ENCODE measurements at places on chromosomes 12 and 14.

- peak; percentile 81 for DNase-seq
These were observed 119.3 kb upstream of the OVCH1 start for GRCh38 chr12:29616664-29617406.

GRCh38 chr14:77041881-77042545 is 13.5 kb upstream of the IRF2BPL start:
- DNase-seq = no peak

DNA sequence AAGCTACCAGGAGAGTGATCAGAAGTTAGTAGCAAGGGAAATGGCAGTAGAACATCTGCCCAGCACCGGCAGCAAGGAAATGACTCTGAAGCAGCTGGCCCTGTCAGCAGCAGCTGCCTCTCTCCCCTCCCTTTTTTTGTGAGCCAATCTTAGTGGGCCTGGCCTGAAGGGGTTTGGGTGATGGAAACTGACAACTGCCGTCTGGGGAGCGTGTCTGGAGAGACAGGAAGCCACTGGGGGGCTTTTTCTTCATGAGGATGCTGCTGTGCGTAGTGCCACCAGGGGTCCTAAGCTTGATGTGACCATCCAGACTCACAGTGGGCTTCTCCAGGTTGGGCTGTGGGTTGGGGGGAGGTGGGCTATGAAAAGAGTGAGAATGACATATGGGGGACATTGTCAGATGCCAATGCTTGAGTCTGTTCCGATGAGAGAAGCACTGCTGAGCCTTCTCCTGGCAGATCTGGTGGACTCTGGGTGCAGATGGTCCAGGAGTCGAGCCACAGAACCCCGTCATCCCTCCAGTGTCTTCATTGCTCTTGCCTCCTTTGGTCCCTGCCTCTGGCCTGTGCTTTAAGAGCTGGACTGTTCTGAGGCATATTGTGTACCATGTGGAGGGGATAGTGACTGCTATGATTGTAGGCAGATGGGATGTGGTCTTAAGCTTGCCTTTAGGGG is 87.6 kb upstream of the HIF1A start:
- no peak for DNase-seq

GRCh38 chr14:35193161-35193560 is 70.8 kb downstream of the PRORP start:
- DNase-seq = no peak

DNA sequence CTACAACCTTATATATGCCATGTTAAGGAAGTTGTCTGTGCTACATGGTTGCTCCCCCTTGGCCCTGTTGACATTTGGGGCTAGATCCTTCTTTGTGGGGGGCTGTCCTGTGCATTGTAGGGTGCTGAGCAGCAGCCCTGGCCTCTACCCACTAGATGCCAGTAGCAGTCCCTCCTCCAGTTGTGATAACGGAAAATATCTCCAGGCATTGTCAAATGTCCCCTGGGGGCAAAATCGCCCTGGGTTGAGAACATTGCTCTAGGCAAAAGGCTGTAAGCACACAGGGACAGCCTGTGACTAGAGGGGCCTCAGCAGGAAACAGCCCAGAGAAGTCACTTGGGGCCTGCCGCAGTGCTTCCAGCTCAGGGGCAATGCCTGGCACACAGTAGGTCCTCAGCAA is 1100.3 kb downstream of the BCL11B start:
- DNase-seq = no peak

GRCh38 chr14:64202716-64203115 is 91.5 kb downstream of the ESR2 start:
- no peak for DNase-seq

GRCh38 chr14:37150414-37150813 is 22.0 kb downstream of the SLC25A21 start:
- no peak for DNase-seq

Measured in HS-27A (cell line).